Central memory CD4-positive, alpha-beta T cell (primary cell): ENCODE measurements at places on chromosomes 7 and 10.

DNA sequence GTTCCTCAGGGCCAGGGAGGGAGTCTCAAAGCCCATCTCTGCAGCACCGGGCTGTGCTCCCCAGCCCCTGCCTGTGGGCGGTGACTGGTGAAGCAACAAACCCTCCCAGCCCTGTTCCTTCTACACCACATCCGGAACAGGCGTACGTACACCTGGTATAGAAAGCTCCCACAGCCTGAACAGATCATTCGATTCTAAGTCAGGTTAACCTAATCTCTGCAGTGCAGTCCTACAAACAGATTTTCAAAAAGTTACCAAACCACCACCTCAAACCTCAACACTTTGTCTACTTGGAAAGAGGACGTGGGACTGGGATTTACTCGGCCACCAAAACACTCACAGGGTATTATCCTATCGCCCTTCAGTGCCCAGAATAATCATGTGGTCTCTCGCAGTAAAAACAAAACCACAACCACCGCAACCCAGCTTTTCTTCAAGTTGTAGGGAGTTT, 238.4 kb downstream of the DIP2C start:
- DNase-seq: peak; percentile 86

GRCh38 chr10:84095811-84096497, 43.4 kb upstream of the GHITM start:
- DNase-seq: no peak

GRCh38 chr10:67837541-67838314, at the start of gene DNAJC12:
Gene DNAJC12, minus strand, starts transcription at chr10:67838188. Its CDS starts 177 bp downstream, at chr10:67838011.
- no peak for DNase-seq

DNA sequence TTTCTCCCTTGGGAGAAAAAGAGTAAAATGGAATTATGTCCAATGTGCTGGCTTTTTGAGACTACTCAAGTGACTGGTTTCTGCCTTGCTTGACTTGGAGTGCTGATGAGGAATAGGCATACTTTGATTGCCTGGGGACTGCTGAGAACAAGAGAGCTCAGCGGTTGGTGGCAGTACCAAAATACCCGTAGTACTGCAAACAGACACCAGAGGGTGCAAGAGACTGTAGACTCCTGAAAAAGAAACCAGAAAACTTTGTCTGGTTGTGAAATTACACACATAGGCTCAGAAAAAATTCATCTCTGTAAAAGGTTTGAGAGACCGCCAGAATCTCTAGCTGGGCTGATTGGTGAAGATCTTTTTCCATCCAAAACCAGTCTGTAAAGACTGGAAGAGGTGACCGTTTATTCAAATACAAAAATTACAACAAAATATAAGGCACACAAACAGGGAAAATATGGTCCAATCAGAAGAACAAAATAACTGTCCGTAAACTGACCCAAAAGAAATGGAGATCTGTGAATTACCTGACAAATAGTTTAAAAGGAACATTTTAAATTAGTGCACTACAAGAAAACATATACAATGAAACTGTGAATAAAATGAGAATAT, 18.5 kb downstream of the BICC1 start:
- DNase-seq: peak; percentile 21

GRCh38 chr7:112708236-112708635, 82.0 kb downstream of the TMEM168 start:
- DNase-seq: no peak

DNA sequence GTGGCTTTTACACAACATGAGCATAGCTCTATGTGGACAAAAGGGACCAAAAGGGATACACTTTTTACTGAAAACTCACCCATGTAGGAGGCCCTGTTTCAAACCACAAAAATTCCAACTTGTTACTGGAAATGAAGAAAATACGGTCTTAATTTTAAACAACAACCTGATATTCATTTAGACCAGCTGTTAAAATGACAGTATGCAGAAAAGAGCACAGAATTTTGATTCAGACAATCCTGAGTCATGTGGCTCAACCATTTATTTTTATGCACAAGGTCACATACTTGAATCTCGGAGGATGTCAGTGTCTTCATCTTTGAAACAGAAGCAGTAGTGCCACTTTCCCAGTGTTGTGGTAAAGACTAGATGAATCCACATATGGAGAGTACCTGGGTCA, 426.5 kb upstream of the NFE2L3 start:
- DNase-seq: no peak

- DNase-seq: no peak
Measured at GRCh38 chr10:49166484-49167400, 21.4 kb downstream of the TMEM273 start.

GRCh38 chr10:86062198-86062550, 304.4 kb downstream of the GRID1 start:
- no peak for DNase-seq

- DNase-seq: no peak
Measured at GRCh38 chr10:72292223-72292691, 18.5 kb downstream of the DDIT4 start.

- DNase-seq: no peak
Measured at GRCh38 chr10:538895-539294, 150.6 kb downstream of the DIP2C start.

- DNase-seq: no peak
Measured at GRCh38 chr7:111718886-111719285, 156.6 kb upstream of the IMMP2L start.

DNA sequence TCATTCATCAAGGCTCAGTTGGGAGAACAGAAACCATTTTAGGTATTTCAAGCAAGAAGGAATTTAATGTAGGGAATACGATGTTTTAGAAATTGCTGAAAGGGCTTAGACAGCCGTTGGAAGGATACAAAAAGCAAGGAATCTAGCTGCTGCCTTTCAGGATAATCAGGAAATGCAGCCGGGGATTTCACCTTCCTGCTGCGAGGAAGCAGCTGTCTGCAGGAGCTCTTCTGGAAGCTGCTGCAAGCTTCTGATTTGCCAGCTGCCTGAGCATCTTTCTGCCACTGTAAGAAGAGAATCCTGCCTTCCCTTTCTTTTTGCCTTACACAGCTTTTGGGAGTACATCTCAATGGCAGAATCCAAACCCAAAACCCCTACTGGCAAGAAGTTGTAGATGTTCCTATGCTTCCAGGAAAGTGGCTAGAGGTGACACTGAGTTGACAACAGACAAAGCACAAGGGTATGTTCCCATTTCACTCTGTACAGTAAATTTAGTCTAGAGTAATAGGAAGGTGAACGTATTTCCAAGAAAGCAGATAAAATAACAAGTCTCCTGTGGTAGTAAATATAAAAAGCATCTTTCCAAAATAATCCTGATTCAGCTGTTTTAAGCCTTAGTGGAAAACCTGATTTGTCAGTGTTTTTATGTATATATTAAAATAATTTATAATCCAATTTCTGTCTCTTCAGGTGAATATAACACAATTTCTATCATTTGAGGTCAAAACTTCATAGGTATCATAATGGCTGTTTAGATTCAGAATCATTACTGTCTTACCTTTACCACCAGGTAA, 148.4 kb upstream of the LRGUK start:
- DNase-seq: no peak

DNA sequence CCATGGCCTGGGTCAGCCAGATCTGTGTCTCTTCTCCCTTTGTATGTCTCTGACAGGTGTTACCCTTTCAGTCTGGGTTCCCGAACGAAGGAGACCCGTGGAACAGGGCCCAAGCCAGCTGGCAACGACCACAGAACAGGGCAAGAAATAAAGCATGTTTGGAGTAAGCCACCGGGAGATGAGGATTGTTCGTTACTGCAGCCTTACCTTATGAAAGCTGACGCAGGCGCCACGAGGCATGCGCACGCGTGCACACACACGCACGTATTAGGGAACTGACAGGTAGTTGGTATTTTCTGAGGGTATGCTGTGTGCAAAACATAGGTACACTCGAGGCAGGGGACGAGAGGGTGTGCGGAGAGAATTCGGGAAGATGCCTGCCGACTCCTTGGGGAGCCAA, 46.4 kb upstream of the ENO4 start:
- no peak for DNase-seq

- DNase-seq: no peak
Measured at GRCh38 chr7:132709971-132710567, 133.8 kb upstream of the PLXNA4 start.

DNA sequence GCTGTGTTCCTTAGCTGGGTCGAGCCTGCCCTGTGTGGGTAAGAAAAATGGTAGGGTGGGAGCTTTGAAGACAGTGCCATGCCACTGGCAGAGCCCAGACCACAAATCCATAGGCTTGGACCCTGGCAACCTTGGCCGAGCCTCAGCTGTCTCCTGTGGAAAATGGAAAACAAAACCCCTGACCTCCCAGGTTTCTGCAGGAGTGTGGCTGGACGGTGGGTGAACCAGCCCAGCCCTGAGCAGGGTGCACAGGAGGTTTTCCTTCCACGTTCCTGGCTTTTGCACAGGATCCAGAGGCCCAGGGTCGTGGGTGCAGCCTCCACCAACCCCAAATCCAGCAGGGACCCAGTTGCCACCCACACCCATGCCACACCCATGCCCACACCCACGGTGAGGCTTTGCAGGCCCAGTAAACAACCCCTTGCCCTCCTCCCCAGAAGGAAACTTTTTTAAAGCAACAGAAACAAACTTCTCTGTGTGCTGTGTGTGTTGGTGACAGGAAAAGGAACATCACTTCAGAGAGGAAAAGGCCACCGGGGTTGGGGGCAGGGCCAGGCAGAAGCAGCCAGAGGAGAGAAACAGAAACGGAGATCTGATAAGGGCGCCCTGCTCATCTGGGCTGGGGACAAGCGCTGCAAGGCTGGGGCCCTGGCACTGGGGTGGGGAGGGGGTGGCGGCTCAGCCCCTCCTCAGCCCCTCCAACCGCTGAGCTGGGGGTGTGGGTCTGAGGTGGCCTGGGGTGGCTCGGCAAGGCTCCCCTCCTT, 20.7 kb upstream of the ZMIZ1 start:
- DNase-seq: peak; percentile 65

GRCh38 chr10:78542141-78542489, 508.5 kb downstream of the RPS24 start:
- DNase-seq: no peak

DNA sequence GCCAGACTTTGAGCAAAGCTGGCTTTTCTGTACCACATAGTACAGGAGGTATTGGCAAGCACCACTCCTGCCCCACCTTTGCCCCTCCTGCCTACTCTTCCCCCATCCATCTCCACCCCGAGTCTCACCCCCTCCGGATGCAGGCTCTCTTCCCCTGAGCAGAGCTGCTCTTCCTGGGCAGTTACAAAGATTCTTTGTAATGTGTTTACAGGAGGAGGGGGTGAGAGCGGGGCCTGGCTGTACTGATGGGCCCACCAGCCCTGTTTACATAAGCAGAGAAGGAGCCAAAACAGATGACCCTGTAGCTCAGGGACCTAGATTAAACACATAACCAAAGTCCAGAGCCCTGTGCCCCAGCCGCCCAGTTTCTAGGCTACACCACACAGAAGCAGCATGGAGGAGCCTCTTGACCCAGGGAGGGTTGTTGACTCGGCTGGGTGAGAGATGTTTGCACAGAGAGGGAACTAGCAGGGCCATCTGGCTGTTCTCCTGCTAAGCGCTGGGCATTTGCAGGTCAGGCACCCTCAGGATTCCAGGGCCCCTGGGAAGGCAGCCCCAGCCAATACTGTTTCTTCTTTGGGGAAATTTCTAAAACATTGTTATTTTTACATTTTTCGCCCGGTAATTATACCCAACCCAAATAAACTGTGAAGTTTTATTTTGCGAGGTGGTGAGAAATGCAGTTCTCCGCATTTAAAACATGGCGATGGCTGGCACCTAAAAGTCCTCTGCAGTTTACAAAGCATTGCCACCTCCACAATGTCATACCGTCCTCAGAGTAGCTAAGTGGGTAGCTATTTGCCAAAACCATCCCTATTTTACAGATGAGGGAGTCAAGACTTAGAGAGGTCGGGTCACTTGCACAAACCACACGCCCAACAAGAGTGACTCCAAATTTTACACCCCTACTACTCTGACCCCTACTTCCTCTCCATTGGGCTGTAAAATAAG, 11.4 kb upstream of the ZKSCAN1 start:
- DNase-seq: no peak

- no peak for DNase-seq
Measured at GRCh38 chr10:99008054-99008453, 227.6 kb downstream of the HPSE2 start.

DNA sequence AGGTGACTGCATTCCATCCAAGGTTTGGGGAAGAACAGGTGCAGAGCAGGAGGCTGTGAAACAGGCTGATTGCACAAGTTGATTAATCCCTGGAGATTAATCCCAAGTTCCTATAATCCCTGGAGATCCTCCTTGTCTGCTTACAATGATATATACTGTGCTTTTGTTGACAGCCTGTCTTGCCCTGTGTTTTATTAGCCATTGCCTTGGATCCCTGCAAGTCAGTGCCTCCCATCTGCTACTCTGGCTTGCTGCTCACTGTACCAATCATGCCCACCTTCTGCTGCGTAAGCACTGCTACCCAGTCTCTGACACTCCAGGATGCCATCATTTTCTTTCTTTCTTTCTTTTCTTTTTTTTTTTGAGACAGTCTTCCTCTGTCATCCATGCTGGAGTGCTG, 65.4 kb downstream of the ANKRD61 start:
- no peak for DNase-seq

DNA sequence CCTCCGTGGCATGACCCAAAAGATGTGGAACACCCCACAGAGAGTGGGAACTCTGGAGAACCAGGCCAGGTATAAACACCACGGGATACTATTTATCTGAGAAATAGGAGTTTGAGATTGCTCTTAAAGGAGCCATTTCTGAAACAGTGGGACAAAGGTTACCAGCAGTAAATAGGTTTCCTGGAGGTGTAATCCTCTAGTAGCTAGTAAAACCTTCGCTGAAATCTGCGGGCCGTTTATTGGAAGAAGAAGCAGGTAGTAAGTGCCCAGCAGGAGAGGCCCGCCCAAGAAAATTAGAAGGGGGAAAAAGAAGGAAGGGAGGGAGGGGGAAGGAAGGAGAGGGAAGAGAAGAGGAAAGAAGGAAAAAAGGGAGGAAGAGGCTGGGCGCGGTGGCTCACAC, 51.6 kb downstream of the CHST3 start:
- DNase-seq: no peak

- no peak for DNase-seq
Measured at GRCh38 chr10:111131168-111131799, 54.5 kb downstream of the ADRA2A start.

GRCh38 chr7:111873963-111874690, 311.8 kb upstream of the IMMP2L start:
- no peak for DNase-seq

DNA sequence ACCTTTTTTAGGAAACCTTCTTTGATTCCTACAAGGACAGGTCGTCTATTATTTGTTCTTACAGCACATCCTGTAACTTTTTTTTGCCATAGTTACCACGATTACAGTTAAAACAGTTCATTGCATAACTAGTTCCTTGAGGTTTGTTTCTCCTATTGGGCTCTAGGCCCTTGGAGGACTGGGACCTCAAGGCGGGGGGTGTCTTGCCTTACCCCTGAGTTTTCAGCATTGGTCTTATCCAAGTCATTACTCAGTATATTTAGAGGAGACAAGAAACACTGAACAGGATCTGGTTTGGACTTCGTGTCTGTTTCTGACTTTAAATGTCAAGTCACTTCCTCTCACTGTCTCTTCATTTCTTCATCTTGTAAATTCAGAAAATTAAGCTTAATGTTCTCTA, 369.8 kb downstream of the SDK1 start:
- no peak for DNase-seq
